GM20000 (cell line): ENCODE measurements at places on chromosomes 5 and 9.

DNA sequence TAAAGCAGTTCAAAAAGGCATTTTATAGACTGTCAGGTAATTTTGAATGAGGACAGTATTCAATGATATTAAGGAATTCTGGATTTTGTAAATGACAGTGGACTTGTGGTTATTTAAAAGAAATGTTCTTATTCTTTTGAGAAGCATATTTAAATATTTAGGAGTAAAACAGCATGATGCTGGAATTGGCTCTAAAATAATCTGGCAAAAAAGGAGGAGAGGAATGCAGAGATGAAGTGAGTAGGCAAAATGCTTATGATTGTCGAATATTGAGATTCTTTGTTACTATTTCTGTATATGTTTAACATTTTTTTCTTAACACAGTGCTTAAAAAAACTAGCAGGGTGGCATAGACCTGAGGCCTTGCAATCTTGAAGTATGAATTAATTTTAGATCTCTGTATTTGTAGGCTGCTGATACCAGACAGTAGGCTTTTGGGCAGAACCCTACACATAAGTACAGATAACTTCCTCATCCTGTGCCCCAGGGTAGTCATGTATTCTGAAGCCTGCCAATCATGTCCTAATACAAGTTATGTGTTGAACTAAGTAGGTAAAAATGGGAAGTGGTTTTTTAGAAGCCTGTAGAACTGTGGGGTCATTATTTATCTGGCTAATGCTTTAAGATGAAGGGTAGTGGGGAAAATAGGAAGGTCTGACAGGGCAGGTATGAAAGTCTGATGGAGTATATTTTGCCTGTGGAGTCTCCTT is 9.4 kb downstream of the CD180 start:
- DNase-seq, result no peak

GRCh38 chr9:128107468-128108268 is 19.9 kb downstream of the PTGES2 start:
- no peak for DNase-seq

GRCh38 chr5:109916481-109917153 is 226.9 kb downstream of the MAN2A1 start:
- DNase-seq, result no peak

DNA sequence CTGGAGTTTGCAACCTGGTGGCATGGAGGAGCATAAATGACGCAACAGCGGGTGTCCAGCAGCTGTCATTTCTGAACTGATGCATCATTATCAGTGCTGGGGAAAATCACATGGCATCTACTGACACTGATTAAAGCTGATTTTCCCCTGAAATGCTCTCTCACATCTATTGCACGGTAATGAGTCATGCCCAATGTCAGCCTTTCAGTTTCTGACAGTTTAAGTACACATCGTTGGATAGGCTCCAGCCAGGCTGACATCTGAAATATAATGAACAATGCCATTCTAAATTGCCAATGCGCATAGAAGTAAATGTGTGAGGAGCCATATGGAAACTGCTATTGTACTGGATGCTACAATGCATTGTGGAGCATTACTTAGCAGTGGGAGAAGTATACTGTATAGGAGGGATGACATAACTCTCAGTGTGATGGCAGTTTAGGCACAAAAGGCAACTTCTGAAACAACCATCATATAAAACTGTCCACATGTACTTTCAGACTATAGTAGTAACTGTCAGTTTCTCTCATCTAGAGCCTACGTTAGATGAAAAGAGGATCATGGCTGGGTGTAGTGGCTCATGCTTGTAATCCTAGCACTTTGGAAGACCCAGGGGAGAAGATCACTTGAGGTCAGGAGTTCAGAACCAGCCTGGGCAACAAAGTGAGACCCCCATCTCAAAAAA is 389.3 kb upstream of the DMAC1 start:
- no peak for DNase-seq

GRCh38 chr5:59684388-59685190 is 208.9 kb downstream of the PDE4D start:
- no peak for DNase-seq

DNA sequence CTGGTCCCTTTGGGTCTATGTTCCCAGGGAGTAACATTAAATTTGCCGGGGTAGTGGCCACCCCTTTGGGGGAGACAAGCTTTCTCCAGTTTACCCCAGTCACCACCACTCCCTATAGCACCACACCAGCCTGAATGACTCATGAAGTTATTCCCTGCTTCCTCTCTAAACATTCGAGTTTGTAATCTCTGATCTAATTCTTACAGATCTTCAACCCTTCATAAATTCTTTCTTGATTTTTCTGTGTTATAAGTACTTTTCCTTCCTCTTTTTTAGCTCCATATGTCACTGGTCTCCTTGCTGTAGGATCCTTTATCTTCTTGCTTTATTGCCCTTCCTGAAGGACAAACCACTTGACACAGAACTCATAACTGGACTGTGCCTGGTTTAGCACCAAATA is 55.6 kb downstream of the GNA14 start:
- no peak for DNase-seq

DNA sequence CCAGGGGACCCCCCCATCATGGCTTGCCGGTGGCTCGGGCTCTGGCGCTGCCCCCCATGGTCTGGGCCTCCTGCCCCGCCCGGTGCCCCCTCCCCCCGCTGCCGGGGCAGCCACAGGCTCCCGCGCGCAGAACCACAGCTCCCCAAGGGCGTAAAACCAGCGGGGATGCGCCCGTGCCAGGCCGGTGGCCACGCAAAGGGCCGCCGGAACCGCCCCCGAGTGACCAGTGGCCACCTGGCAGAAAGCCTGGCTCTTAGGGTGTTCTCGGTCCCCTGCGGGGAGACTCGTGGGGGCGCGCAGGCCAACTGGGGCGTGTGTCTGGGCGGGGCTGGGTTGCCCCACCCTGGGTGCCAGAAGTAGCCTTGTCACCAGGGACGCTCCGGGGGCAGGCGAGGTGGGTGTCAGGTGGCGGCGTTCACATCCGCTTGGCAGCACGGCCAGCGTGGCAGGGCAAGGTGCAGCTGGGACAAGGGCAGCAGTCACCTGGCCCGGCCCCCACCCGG is 515 bp upstream of the AGPAT2 start:
- no peak for DNase-seq
